ENCODE measurements at places on chromosomes 3 and 15.

GRCh38 chr15:90617668-90618097 is 88.0 kb downstream of the CRTC3 start:
- no peak for DNase-seq

GRCh38 chr3:40097131-40098117 is 212.1 kb upstream of the EIF1B start:
- no peak for DNase-seq

GRCh38 chr3:136075811-136076210 is 110.3 kb downstream of the PPP2R3A start:
- DNase-seq = no peak

DNA sequence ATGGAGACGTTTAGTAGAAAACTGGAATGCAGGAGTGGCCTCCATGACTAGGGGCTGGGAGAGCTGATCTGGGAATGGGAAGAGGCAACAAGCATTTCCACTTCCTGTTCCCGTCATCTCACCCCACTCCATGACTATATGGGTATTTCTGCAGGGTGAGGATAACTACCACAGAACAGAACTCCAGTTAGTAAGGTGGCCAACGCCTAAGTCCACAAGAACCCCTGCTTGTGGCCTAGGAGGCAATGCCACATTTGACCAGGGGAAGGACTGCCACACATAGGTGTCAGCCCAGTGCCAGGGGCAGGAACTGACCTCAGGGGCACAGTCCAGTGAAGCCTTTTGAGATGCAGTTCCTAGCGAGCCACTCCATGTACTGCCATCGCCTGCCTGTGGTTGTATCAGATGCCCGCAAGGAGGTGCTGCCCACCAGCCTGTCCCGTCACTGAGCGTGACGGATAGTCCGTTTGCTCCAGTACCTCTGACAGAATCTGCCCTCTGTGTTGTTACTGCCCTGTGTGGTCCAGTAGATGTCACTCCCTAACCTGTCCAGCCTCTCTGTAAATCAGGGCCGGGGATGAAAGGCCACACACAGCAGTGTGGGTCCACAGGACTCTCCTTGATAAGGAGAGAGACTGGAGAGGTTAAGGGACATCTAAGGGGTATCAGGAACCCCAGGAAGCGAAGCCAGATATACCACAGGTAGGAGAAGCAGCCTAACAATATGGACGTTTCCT is 3.5 kb upstream of the MTFMT start:
- no peak for DNase-seq

GRCh38 chr3:64856106-64856505 is 168.3 kb upstream of the ADAMTS9 start:
- DNase-seq = peak; percentile 8

- DNase-seq = no peak
Observed at GRCh38 chr3:123158899-123159390, 42.8 kb upstream of the SEC22A start.

DNA sequence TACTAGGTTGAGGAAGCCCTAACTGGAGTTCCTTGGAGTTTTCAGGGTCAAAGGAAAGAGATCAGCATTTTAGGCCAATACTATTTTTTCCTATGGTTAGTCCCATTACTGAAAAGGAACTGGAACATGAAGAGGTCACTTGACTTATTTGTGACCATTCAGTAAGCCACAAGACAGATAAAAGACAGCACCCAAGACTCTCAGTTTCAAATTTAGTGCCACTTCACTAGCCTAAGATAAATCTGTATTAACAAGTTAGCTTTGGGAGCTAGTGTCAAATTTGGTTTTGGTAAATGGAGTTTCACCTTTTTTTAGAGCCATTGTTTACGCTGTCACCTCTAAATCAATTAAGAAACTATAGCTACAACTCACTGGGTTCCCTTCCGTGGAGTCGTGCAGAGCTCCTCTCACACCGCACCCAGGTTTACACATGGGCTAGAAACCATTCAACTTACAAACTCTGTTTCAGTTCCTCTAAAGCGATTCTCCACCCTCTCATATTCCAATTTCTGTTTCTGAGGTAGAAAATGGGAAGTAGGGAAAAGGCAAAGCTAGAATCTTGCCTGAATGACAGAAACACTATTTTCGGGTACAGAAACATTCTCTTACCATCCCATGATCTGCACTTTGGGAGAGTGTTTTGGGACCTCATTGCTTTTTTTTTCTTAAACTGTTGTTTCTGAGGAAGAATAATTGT is 14.4 kb downstream of the CCDC32 start:
- DNase-seq = no peak

- DNase-seq = no peak
Observed at GRCh38 chr3:10936686-10937085, 55.9 kb upstream of the SLC6A1 start.

DNA sequence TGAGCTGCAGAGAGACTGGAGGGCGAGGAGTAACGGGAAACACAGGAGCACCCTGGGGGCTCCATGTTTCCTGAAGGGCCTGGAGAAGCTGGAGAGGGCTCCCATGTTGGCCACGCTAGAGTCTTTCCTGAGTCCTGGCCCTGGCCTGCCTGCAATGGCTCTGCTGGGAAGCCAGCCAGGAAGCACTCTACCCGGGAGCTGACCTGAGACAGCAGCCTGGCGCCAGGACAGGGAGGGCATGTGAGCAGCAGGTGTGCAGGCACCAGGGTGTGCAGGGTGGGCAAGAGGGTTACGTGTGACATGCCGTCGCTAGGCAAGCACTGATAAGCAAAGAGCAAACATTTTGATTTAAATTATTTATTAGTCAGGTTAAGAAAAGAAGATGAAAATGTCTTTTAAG is 301.4 kb downstream of the OCA2 start:
- DNase-seq = no peak

GRCh38 chr3:99678023-99678422 is 39.6 kb downstream of the COL8A1 start:
- peak; percentile 90 for DNase-seq

- no peak for DNase-seq
Observed at GRCh38 chr15:95804484-95804883, 526.0 kb upstream of the NR2F2 start.

DNA sequence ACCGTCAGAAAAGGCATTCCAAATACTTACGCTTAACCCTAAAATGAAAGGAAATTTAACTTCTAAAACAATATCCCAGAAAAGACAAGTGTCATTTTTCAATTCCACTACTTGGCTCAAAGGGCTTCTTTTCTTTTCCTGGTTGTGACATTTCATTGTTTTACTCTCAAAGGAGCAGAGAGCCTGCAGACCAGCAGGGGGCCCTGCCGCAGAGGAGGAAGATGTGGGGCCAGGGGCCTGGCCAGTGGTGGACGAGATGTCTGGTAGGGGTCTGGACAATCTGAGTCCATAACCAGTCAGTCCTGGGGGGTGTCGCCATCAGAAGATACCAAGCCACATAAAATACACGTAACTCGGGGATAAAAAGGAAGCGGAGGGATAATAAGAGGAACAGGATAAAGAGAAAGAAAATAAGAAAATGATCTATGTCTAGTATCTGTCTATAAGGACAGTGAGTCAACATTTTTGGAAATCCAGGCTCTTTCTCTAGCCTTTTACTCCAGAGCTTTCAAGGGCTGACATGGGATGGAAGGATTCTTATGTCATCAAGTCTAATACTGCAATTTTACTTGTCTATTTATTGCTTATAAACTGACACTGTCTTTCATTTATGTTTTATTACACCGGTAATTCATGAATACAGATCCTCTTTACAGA is 54.2 kb upstream of the ARHGEF3 start:
- DNase-seq = no peak

DNA sequence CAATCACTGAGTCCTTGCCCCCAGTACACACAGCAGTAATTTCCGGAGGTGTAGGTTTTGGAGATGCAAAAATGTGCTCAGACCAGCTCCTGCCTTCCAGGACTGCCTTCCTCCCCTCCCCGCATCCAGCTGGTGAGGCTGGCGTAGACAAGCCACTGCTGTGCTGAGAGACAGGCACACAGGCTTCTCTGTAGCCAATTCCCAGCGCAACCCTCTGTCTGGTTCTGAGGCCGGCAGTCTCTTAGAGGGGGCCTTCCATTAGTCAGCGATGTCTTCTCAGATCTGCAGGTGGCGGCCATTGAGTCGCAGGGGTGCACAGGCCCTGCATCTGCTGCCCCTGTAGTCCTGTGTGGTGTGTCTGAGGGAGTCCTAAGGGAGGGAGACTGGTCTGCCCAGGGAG is 114.4 kb downstream of the DNAJB8 start:
- no peak for DNase-seq

DNA sequence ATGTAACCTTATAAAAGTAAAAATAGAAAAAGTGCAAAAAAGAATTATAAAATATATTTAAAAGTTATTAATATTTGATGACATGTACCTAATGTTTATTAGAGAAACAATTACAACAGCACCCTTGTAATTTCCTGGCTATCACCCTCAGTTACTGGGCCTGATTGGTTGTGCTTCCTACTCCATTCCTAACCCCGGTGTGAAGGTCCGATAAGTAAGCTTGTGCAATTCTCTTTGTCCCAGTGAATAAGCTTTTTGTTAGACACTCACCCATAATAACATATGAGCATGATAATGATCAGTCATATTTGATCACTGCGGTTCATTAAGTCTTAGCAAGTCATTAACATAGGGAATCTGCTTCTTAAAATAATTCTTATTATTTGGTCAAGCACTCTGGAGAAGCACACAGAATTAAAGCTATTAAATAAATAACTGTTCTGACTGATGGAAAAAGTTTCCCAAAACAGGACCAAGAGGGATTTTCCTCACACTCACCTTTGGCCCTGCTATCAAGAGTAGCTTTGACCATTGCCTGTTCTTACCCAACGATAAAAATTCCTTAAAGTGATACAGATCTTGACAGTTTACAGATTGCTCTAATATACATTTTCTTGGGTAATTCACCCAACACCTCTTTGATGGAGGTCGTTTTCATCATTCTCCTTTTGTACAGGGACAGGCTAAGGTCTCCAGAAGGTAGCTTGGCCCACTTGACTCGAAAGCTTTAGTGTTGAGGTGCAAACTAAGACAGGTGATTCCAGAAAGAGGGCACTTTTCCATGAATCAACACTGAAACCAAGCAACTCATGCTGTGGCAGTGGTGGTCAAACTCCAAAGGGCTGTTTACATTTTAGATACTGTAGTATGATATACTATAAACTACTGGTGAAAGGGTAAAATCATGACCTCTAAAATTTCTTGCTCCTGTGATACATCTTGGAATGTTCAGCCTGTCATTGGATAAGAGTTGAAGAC is 543.0 kb upstream of the KCNMB2 start:
- no peak for DNase-seq

- DNase-seq = no peak
Observed at GRCh38 chr3:10382892-10383849, 62.3 kb upstream of the SEC13 start.

DNA sequence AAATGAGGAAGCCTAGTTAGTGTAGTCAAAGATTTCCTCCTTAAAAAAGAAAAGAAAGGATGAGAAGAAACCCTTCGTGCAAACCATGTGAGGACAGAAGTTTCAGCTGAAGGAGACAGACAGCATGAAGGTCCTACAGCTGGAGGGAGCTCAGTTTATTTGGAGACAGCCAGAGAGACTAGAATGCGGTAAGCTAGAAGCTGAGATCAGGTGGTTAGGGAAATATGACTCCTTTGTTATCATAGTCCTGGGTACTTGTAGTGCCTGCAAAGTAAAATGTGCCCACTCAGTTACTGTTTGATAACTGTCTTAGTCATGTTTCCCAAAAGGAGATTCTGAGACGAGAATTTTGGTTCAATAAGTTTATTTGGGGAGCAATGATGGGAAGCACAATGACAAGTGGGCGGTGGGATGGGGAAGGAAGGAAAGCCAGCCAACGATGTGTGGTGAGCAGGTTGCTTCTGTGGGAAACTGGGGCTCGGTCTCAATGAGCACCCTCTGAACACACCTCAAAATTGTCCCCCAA is 178.8 kb upstream of the SNTN start:
- DNase-seq = no peak

DNA sequence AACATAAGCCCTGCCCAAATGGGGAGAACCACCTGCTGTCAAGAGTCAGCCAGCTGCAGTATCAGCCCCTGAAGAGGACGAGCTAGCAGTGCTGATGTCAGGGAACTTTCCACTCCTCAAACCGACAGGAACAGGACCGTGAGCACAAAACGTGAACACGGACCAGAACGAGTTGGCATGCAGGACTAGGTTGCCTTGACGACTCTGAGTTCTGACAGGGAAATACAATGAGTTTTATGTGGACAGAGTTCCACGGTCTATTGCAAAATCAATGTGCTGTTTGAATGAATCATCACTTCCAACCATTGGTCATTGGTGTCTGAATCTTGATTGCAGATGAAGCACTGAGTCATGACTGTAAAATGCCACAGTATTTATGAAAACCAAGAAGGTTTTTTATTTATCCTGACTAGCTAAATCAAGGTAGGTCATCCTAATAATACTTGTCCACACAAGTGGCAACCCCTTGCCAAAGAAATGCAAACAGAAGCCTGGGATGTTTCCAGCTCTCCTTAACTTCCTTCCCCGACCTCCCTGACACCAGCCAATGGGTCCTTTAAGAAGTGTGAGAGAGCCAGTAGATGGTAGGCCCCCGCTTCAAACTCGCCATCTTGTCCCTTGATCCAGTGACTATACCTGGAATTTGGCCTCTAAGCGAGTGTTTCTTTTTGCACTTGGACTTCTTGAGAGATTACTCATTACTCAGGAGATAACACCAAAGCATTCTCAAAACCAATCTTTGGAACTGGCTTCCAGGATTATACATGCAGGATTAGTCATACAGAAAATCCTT is 119.6 kb downstream of the ASB7 start:
- peak; percentile 99 for DNase-seq

DNA sequence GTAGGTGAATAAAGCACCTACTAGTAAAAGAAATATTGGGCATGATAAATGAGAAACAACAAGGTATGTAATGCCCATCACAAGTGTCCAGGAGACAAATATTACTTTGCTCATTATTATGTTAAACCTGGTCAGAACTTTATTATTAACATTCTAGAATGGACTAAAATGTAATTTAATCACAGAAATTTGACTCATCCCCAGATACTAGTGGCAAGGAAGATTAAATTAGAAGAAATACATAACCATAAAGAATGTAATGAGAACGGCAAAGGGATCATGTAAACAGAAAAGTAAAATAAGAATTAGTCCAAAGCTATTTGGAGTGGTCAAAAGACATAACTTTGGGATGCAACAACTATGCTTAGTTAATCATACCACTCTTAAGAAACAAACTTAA is 71.2 kb upstream of the STAC start:
- no peak for DNase-seq

- no peak for DNase-seq
Observed at GRCh38 chr3:141279077-141279967, 47.7 kb downstream of the PXYLP1 start.

GRCh38 chr15:91200101-91200754 is 100.2 kb downstream of the SV2B start:
- no peak for DNase-seq

- DNase-seq = no peak
Observed at GRCh38 chr3:132606085-132606484, 9.0 kb downstream of the ACKR4 start.

DNA sequence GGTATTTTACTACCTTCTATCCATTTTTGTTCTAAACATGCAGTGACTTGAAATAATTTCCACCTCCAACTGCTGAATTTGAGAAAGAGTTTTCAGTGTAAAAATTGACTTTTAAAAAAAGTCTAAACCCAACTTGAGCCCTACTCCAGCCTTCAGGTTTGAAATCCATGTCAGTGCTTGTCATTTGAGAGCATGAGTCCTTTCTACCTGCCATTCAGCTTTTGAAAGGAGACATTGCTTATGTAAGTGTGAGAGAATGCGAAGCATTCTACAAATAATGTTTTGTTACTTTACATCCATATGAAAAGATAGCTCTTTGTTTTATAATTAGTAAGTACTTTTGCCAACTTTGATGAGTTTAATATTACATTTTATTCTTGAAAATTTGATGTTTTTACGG is 329.2 kb downstream of the PTPRG start:
- no peak for DNase-seq

- no peak for DNase-seq
Observed at GRCh38 chr15:63029676-63030075, 12.9 kb upstream of the TPM1 start.

GRCh38 chr15:87722941-87723691 is 533.4 kb downstream of the NTRK3 start:
- no peak for DNase-seq
